ENCODE measurements at places on chromosomes 16 and 17.

DNA sequence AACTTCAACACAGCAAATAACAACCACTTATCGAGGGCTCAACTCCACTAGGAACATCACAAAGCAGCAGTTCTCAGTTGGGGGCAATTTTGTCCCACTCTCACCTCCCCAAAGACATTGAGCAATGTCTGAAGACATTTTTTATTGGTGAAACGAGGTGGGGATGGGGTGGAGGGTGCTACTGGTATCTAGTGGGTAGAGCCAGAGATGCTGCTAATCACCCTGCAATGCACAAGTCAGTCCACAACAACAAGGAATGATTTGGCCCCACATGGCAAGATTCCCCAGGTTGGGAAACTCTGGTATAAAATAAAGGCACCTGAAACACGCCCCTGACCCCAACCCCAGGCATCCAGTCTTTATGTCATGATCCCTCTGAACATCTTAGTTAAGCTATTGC is 33.3 kb downstream of the TLE7 start:
- DNase-seq = no peak

DNA sequence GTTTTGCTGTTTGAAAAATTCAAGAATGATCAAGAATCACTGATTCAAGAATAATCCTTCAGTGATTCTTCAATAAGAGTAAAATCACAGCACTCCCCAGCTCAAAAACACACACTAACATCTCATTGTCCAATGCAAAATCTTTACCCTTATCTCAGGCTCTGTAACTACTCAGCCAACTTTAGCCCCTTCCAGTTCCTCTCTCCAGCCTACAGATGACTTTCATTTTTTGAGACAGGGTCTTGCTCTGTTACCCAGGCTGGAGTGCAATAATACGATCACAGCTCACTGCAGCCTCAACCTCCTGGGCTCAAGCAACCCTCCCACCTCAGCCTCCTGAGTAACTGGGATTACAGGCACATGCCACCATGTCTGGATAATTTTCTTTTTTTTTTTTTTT is 25.0 kb downstream of the STAT3 start:
- DNase-seq = no peak

- no peak for DNase-seq
These were observed 2177.2 kb downstream of the TP53TG3F start for GRCh38 chr16:35636480-35637230.

DNA sequence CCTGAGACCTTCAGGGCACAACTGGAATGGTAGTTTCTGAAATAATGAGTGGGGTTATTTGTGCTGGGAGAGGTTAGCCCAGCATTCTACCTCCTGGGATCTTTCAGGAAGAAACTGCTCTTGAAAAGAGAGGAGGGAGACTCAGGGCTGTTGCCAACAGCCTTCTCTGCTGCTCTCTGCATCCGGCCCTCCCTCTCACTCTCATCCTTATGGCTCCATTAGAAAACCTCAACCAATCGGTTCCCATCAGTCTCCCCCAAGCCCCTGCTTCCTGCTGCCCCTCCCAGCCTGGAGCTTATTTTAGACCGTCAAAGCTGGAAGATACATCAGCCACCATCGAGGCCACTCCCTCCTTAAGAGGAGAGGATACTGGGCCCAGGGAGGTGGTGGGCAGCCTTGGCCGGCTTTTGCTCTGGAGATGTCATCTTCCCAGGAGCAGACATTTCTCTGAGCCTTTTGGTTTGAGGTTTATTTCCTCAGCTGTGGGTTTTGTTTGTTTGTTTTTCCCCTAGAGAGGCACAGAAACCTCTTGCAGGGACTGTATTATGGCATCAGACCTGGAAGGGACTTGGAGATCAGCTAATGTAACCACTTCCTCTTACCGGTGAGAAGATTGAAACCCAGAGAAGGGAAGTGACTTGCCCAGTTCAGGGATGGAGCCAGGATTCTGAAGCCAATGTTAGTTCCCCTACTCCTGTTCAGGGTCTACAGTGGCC is 2.7 kb downstream of the MPRIP start:
- peak; percentile 46 for DNase-seq

DNA sequence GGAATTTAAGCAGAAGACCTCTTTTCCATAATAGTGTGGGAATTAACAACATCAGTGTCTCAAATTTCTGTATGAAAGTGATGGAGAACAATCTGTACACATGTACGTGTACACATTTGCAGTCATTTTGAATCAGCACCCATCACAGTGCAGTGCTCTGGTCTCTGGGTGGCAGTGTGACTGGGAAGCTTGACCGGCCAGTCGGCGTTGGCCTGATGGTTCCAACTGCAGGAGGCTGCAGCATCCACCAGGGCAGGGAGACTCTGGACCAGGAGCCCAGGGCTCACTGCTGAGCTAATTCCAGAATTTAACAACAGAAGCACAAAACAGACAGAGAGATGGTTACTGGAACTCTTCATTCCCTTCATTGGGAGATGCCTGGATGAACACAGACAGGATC is 17.9 kb downstream of the ZC3H18 start:
- no peak for DNase-seq

- DNase-seq = peak; percentile 67
These were observed 23.2 kb downstream of the DYNC1LI2 start for GRCh38 chr16:66728117-66728787.

GRCh38 chr17:53191878-53192277 is 630.8 kb upstream of the KIF2B start:
- DNase-seq = no peak

GRCh38 chr17:36128411-36128978 is 24.9 kb downstream of the CCL4 start:
- DNase-seq = no peak

DNA sequence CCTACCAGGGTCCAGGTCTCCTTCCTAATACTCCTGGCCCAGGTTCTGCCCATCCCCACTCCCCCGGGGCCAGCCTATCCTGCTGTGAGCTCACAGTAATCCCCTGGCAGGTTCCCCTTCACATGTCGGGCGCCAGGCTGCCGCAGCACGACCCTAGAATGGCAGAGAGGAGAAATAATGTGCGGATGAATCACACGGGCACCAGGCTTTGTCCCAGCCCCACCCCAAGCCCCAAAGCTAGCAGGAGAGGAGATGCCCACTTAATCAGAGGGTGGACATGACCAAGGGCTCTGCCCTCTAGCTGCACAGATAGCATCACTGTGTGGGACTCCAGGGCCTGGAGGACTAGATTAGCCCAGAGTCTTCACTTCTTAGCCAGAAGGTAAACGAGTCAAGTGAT is 39.5 kb downstream of the ST3GAL2 start:
- no peak for DNase-seq

GRCh38 chr17:10177131-10177912 is 21.1 kb downstream of the GAS7 start:
- no peak for DNase-seq

DNA sequence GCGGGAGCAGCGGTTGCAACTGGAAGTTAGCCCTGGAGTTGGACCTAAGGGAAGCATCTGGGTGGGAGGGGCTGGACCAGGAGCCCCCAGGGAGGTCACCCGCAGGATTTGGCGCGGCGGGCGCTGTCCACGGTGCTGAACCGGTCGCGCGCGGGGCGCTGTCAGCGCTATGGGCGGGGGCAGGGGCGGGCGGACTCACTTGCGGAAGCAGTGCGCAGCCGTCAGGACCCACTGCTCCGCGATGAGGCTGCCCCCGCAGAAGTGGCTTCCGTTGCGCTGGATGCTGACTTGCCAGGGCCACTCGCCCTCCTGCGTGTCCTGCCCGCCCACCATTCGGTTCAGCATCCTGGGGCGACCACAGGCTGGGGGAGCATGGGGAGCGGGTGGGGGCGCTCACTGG is 4.5 kb downstream of the PRSS27 start:
- peak; percentile 59 for DNase-seq

- DNase-seq = no peak
These were observed 116.9 kb upstream of the CDH13 start for GRCh38 chr16:82509691-82510430.

- no peak for DNase-seq
These were observed 187.2 kb downstream of the NTN1 start for GRCh38 chr17:9208381-9209105.

DNA sequence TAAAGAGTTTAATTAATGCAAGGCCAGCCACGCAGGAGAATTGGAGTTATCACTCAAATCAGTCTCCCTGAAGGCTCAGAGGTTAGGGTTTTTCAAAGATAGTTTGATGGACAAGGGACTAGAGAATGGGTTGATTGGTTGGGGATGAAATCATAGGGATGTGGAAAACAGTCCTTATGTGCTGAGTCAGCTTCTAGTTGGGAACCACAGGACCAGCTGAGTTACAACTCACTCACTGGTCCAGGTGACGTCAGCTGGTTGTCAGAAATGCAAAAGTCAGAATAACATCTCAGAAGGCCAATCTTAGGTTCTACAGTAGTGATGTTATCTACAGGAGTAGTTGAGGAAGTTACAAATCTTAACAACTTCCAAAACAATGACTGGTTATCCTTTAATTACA is 47.6 kb downstream of the CPD start:
- no peak for DNase-seq

DNA sequence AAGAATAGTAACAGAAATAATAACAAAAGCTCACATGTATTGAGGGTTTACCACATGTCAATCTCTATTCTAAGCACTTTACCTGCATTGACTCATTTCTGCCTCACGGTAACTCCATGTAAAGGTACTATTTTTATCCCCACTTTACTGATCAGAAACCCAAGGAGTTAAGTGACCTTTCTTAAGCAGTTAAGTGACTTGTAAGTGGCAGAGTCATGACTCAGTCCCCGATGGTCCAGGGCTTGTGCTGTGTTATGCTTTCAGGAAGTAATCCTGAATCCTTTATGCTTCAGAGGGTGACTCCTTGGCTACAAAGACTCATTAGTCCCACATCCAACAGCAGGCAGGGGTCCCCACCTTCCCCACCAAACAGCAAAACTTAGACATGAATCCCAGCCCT is 66.5 kb downstream of the MRM1 start:
- no peak for DNase-seq

- no peak for DNase-seq
These were observed 60.8 kb downstream of the WDR45B start for GRCh38 chr17:82587234-82588086.

DNA sequence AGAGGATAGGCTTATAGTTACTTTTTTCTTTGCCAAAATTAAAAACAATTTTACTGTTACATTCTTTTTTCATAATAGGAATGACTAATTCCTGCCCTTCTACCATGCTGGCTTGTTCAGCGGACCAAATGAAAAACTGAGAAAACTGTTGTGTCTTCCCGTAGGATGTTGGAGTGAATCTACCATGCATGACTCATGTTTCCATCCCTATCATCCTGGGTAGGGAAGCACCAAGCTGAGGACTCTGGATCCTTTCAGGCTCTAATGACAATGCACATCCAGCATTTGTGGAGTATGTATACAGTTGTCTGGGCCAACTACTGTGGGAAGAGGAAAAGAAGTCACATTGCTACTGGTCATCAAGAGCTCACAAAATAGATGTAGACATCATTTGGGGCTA is 41.1 kb upstream of the DHX8 start:
- DNase-seq = peak; percentile 37

DNA sequence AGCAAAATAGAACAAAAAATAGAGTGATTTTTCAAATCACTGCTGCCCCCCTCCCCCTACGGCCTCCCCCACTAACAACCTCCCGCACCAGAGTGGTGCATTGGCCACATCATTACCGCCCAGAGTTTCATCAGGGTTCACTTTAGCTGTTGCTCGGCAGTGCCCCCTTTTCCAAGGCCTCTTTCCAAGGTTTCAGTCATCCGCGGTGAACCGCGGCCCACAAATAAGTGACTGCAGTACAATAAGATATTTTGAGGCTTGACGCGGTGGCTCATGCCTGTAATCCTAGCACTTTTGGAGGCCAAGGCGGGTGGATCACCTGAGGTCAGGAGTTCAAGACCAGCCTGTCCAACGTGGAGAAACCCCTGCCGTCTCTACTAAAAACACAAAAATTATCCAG is 180.0 kb downstream of the MAF start:
- DNase-seq = no peak

GRCh38 chr17:21028192-21028591 is 14.6 kb downstream of the USP22 start:
- DNase-seq = no peak

DNA sequence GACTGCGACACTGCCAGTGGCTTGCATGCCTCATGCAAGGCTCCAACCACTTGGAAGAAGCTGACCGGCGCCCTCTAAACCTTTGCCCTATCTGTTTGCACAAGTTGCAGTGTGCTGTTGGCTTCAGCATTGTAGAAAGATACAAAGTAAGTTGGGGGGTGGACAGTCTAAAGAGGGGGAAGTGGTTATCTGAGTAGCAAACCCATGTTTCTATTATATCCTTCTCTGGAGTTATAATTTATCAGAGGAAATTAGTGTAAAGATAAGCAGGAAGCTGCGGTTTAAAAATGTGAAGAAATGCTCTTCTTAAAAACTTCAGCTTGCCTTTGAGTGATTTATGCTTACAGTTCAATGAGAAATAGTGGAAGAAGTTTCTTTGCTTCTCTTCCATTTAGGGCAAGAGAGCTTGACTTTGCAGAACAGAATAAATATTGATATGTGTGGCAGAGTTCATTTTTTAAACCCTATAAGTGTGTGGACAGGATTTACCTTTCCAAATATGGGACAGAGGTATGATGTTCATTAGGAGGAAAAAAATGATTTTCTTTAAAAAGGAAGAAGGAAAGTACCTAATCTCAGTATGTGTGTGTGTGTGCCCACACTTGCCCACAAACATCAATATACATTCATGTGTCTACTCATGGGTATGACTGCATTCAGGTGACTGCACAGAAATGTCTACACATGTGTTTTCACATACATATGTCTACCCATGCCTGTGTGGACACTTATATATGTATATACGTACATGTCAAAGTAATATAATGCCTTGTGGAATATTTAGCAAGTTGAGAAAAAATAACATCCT is 8.1 kb downstream of the AMZ2 start:
- DNase-seq = no peak

- DNase-seq = no peak
These were observed 16.0 kb upstream of the KRT222 start for GRCh38 chr17:40680998-40681397.

DNA sequence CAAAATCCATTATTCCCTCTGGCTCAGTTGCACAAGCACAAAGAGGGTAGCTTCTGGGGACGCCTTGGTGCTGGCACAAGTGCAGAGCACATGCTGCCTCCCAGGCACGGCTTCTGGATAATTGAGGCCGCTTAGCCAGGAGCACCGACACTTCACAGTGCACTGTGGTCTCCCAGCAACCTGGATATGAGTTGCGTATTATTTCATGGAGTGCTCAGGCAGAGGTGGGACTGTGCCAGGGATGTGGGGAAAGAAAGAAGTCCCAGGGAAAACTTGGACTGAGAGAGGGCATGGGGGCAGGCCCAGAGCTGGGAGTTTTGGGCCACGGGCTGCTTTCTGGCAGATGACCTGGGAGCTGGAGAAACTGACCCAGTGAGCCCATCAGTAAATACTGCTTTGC is 37.5 kb downstream of the MPRIP start:
- no peak for DNase-seq

GRCh38 chr16:6382924-6383459 is 949.7 kb upstream of the RBFOX1 start:
- DNase-seq = peak; percentile 79
